Chondrocyte (in vitro differentiated cells): ENCODE measurements at places on chromosomes 3 and 15.
A peak's percentile ranks its signal among the peaks of the same experiment; 100 is the strongest.

DNA sequence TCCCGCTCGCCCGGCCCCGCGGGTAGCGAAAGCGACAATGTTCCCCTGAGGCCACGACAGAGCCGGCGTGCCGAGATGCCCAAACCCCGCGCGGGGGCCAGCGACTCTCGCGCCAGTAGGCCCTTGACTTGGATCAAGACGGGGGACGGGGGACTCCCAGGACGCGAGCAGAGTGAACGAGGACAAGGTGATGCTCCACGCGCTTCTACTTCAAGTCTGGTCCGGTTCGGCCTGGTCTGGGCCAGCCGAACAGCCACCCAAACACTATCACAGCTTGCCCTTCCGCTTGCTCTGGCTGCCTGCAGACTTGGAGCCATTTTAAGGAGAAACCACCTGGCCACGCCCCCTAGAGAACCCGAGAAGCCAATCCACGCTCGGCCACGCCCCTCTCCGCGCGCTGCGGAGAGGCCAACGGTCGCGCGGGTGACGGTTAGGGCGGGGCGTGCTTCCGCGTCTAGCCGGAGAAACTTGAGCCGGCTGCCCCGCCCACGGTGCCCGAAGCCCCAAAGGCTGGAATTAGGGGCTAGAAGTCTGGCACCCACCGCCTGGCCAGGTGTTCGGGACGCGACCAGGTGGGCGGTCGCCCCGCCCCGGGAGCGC lies 608 bp upstream of the NDUFAF3 start:
- DNase-seq: peak; percentile 98

DNA sequence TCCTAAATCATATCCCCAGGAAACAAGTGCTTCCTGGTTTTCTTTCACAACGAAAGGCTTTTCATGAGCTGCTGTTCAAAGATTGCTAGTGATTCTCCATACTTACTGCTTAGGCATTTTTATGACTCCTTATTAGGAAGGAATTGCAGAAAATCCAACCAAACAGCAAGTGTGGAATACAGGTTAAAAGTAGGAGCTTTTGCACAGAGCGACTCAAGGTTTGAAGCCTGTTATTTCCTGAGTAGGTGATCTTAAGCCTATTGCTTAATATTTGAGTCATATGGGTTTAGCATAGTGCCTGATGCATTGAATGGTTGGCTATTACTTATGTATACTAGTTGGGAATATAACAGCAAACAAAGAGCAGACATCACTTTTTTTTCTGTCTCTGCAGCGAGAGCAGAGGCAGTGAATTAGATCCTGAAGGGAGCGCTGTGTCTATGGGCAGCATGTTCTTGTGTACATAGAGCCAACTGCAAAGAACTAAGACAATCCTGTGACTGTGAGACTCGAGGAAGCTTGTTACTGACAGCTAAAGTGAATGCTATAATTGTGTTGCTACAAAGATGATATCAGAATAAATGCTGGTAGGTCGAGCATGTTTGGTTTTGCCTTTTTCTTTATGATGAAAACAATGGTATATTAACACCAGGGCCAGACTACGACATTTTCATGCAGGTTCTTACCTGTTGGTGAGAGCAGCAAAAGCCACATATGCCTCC lies 6.3 kb downstream of the TM4SF1 start:
- no peak for DNase-seq

DNA sequence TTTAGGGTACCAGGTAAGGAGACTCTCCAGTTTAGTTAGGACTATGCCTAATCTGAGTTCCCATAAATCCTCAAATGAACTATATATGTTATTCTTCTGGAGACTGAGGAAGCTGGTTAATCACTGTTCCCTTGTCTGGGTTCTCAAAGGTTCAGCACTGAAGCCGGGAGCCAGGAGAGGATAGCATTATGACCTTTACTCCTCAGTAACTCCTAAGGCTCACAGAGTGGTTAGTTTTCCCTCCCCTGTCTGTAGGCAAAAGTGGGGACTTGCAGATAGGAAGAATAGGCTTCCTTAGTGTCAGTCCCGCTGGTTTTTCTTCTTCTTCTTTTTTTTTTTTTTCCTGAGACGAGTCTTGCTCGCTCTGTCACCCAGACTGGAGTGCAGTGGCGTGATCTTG lies 50.4 kb downstream of the CRTC3 start:
- no peak for DNase-seq

GRCh38 chr3:176785171-176785570 lies 412.1 kb downstream of the TBL1XR1 start:
- DNase-seq: no peak

GRCh38 chr3:58994746-58995330 lies 55.0 kb downstream of the CFAP20DC start:
- no peak for DNase-seq

GRCh38 chr3:133860519-133860918 lies 35.2 kb downstream of the RAB6B start:
- no peak for DNase-seq

- no peak for DNase-seq
Observed at GRCh38 chr15:65067645-65068402, at the start of gene RASL12. Gene RASL12, minus strand, starts transcription at chr15:65067991. Its CDS starts 156 bp downstream, at chr15:65067835.

DNA sequence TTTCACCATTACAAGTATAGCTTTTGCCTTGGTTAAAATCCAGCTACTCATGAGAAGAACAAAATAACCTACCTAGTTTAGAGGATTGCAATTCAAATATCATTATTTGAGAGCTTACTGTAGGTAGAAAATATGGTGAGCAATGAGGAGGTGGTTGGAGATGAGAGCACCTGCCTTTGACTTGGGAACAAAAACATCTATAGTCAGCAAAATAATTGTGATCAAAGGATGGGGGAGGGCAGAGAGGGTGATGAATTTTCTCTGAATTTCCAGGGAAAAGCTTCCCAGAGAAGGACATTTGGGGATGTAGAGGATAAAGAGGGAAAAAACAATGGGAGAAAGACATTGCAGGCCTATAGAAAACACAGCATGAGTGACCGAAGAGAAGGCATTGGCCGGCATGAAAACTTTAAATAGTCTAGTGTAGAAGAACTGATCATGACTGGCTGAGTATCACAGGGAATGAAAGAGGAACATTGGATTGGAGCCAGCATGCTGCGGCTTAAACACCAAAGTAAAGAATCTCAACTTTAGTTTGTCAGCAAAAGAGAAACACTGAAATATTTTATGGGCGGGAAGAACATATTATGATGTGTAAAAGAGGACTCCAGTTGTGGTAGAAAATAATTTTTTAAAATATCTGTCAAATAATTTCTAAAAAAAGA lies 581.3 kb downstream of the UNC13C start:
- no peak for DNase-seq

DNA sequence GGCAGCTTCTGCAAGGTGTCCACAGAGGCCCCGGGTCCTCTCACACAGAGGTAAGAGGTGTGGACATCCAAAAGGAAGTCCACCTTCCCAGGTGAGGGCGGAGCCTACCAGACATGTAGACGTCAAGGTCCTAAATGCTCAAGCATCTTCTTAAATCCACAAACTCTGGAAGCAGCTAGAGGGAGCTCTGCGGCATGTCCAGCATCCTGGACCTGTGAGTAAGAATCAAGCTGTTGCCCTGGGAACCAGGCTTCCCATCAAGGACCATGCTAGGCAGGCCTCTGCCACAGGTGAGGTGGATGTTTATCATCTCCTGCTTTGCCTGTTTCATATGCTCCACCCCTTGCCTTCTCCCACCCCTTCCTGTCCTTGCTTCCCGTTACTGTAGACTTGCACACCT lies 368.2 kb downstream of the GABRG3 start:
- no peak for DNase-seq

GRCh38 chr3:5750091-5750490 lies 562.6 kb downstream of the EDEM1 start:
- no peak for DNase-seq

DNA sequence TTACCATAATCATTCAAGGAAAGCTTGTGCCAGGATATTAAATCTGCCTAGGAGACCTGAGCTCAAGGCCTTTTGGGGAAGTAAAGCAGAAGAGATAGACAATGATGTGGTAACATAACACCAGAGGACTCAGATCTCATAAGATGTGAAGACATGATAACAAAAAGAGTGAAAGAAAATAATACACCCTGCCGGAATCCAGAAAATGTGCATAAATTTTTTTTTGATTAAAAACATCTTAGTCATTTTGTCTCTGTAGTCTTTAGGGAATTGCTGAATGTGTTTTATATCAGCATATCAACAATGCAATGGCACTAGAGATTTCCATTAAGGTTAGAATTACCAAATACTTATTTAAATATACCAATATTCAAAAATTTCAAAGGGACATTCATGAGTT lies 326.8 kb upstream of the ROBO1 start:
- DNase-seq: no peak

GRCh38 chr15:71114066-71114680 lies 1.1 kb upstream of the THSD4 start:
- DNase-seq: no peak

DNA sequence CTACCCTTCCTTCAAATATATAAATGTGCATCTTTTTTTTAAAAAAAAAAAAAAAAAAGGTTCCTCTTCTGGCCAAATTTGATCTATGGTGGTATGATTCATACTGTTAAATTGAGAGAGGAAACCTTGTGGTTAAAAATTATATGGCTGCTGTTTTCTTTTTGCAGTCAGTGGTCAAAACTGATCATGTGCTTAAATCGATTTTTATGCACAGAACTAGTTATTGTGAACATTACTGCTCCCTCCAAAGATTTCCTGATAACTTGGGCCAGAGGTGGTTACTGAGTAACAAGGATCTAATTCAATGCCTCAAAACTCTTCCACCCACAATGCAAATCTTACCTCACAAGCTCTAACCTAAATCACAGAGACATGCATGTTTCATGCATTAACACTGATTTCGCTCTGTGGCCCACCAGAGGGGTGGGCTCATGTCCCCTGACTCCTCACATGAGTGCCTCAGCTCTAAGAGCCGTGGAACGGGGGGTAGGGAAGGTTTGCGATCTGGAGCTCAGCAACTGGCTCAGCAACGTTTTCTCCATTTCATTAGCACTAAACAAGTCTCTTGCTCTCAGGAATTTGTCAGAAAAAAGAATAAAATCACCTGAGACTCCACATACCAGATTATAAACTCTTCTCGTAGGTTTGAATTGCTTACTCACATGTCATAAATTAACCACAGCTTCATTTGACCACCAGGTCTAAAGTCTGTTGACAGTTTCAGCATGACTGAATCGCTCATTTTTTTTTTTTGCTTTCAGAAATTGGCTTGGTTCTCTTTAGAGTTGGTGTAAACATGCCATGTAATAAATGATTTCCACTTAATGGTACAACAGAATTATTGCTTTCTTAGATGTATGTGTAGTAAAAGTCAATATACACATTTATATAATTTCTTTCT lies 280.4 kb downstream of the CD47 start:
- DNase-seq: no peak

DNA sequence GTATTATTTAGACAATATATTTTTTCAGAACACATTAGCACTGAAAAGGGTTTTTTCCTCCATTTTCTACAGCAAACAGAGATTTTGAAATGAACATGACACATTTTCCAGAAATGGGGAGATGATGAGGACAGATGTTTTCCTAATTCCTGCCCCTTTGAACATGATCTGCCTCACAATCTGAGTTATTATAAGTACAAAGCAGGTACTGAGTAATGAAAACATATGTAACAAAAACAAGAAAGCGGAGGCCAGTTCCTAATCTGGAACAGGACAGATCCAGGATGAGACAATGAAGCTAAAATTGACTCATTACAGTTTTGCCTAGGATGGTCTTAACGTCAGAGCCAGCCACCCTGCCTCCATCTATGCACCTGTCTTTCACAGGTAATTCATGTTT lies 642.8 kb upstream of the NR2F2 start:
- no peak for DNase-seq

GRCh38 chr15:53346583-53346982 lies 412.9 kb downstream of the WDR72 start:
- DNase-seq: no peak

- DNase-seq: no peak
Observed at GRCh38 chr15:31214158-31214863, 112.3 kb upstream of the KLF13 start.

DNA sequence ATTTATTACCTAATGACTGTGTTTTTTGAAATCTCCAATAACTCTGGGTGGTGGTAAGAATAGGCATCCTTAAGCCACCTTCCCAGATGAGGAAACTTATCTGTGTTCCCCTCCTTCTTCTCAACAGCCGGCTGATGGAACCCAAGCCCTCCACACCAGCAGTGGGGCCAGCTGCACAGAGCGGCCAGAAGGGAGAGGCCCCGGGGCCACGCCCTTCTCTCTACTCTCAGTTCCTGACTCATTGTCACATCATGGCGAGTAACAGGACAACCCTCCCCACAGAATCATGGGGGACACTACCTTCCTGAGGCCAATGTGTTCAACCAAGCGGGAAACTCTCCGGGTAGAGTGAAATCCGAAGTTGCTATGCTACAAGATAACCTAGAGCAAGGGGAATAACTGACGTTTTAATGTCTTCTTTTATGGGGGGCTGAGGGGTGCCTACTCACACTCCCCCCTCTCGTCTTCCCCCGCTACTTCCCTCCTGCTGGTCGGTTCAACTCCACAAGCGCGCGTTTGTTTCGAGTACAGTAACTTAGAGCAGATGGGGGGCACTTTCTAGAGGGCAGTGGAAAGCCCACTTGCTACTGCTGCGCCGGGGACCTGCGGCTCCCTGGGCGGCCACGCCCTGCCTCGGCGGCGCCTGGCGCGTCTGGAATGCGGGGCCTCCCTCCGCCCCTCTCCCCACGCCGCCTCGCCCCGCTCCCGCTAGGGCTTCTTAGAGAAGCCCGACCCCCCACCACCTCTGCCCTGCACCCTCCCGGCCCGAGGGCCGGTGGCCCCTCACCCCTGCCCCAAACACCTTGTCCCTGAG lies 621 bp downstream of the ANXA2 start:
- DNase-seq: no peak

DNA sequence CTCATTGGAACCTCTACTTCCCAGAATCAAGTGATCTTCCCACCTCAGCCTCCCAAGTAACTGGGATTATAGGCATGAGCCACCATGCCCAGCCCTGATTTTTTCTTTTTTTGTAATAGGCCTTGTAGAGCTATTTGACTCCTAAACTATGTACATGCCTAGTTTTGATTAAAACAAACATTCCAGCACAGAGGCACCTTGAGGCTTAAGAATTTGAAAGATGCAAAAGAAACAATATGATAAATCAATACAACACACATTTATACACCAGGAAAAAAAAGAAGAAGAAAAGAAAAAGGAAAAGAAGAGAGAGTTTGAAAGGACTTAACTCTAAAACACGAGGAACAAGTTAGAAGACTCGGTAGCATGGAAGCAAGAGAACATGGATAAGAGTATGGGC lies 13.9 kb upstream of the FRMD5 start:
- no peak for DNase-seq

DNA sequence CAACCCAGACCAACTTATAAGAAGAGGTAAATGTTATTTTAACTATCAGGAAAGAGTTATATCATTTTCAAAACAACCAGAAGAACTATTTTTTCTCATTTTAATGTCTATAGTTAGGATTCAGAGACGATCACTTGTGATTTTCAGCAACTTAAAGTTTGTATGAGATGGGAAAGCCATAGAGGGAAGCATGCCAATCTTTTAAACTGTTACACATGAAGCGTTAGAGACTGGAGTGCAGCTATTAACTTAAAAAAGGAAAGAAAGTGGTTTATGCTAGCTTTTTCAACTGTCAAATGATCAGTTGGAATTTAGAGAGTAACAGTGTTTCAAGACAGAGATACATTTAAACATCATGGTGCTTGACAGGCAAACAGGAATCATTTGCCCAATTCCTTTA lies 91.7 kb upstream of the LPP start:
- no peak for DNase-seq
